Thymus (tissue), 14 donors: ENCODE measurements at places on chromosomes 5 and 9. TPM values are rescaled to one million over a fixed set of nuclear protein-coding genes. Genes with fewer than 3 reads are reported as not detected.

DNA sequence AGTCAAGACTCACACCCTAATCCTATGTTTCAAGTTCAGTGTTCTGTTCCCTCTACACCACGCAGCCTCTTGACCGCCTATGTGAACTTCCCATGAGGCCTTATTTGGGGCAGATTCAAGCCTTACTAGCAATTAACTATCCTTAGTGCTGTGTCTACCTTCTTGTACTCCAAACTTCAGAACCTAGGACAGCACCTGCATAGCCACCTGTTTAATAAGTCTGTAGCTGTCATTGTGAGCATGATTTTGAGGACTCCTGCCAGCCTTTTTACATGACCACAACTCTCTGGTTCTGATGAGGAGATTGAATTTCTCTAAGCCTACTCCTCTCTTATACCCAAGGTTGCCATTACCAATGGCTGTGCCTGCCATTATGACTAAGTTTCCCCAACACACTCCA, 50.8 kb upstream of the PCSK1 start:
- H3K27me3 ChIP-seq: no peaks in the 10 kb centered on the region
- no peak for DNase-seq
- no peak overlapping the region for H3K4me3 ChIP-seq
- H3K36me3 ChIP-seq: no peaks in the 10 kb centered on the region
- H3K4me1 ChIP-seq: no peaks in the 10 kb centered on the region

DNA sequence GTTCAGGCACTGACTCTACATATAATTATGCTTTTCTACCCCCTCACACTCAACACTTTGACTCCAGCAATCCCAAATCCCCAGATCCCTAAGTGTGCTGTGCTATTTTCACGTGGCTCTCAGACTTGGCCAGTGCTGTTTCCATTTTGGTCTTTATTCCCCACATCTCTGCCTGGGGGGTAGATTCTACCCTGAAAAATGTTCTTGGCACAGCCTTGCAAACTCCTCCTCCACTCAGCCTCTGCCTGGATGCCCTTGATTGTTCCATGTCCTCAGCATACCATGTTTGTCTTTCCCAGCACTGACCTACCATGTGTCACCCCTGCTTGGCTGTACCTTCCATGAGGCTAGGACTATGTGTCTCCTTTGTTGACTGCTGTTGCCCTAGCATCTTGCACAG, 43.0 kb downstream of the FXN start:
- H3K4me3 ChIP-seq: no peak overlapping the region
- DNase-seq: no peak
- H3K36me3 ChIP-seq: no peaks in the 10 kb centered on the region

GRCh38 chr5:168991311-168991710, 309.6 kb downstream of the SLIT3 start:
- H3K27me3 ChIP-seq: no peaks in the 10 kb centered on the region
- H3K4me3 ChIP-seq: no peak overlapping the region

- H3K4me3 ChIP-seq: no peak overlapping the region
- no peaks in the 10 kb centered on the region for H3K36me3 ChIP-seq
- H3K4me1 ChIP-seq: no peaks in the 10 kb centered on the region
- H3K27me3 ChIP-seq: peaks cover 3% of the 10 kb centered on the region
- DNase-seq: no peak
- H3K27ac ChIP-seq: no peak overlapping the region
These were observed 403.6 kb upstream of the IRX2 start for GRCh38 chr5:3155046-3155445.

NRG2 gene
- polyA plus RNA-seq: 0.96 TPM

DNA sequence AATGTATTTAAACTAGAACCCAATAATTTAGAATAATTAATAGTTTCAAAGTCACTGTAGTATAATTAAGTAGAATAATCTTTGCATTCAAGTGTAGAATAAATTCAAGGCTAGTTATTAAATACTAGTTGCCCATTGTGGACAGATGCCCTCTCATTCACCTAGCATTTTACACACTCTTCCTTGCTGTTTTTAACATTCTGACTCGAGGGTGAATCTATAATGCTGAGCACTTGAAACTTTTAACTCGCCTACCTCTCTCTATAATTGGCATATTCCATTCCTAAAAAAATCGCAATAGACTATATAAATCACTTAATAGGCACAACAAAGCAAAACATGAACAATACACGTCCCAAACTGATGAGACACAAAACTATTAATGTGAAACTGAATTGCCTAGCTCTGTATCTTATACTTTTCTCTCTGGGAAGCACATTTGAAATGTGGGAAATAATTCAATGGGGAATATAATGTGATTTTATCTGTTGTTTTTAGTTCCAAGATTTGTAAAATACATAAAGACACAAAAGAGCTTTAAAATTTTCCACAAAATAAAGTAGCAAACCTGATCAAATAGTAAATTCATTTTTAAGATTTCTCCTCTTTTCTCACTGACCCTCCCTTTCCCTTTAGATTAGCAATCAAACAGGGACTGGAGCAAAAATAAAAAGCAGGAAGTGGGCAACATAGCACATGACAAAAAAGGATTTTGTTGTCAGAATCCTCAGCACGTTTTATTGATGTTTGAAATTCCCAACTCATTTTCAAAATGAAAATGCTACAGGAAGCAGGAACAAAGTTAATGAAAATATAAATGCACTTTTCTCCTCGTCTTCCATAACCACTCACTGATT, 295.6 kb downstream of the PDE4D start:
- H3K36me3 ChIP-seq: no peaks in the 10 kb centered on the region
- no peaks in the 10 kb centered on the region for H3K4me1 ChIP-seq
- H3K27ac ChIP-seq: no peak overlapping the region
- no peaks in the 10 kb centered on the region for H3K27me3 ChIP-seq
- DNase-seq: no peak
